ENCODE measurements at places on chromosomes 2 and 18.

DNA sequence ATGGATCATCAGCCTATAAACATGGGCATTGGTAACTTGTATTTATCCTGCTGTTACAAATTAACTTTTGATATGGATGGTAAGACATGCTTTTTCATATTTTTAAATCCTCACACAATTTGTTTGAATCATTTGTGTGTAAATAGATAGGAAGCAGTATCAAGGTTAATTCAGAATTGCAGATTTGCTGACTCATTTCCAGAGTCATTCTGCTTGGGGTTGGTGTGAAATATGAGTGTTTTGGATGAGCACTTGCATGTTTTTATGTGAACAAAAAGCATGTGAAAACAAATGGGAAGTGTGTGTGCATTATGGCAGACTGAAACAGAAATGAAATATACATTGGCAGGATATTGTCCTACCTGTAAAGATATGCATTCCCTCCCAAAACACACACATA, 11.8 kb downstream of the CCDC85A start:
- DNase-seq, result peak; percentile 44

DNA sequence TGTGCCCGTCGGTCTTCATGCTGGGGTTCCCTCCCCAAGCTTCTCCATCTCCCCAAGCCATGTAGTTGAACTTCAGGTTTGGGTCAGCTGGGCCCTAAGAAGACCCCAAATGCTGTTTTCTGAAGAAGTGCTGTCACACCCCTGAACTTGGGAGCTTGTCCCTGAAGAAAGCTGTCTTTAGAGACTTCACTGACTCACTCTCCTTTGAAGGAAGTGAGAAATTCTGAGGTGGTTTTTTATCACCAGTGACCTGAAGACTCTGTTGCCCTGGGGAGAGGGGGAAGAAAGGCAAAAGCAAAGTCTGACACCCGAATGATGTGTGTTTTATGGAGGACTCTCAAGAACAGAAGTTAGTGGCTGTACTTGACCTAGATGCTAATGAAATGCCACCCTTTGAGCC, 83.6 kb upstream of the BCL2L11 start:
- no peak for DNase-seq

- peak; percentile 91 for DNase-seq
Measured at GRCh38 chr2:201697899-201698298, 545 bp downstream of the MPP4 start.

- no peak for DNase-seq
Measured at GRCh38 chr18:9884532-9885140, 1.1 kb upstream of the TXNDC2 start.

DNA sequence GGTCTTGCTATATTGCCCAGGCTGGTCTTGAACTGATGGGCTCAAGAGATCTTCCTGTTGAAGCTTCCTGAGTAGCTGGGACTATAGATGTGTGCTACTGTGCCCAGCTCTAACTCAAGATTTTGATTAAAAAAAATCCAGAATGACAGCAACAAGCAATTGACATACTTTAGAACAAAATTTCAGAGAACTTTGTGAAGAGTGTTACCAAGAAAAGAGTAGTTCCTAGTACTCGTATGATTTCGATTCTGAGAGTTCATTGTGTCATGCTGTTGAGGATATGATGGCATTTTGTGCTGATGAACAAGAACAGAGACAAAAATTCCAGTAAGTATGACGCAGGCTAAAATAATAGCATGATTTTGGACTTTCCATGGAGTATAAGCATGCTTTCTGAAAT, 90.2 kb upstream of the TWSG1 start:
- DNase-seq, result no peak

DNA sequence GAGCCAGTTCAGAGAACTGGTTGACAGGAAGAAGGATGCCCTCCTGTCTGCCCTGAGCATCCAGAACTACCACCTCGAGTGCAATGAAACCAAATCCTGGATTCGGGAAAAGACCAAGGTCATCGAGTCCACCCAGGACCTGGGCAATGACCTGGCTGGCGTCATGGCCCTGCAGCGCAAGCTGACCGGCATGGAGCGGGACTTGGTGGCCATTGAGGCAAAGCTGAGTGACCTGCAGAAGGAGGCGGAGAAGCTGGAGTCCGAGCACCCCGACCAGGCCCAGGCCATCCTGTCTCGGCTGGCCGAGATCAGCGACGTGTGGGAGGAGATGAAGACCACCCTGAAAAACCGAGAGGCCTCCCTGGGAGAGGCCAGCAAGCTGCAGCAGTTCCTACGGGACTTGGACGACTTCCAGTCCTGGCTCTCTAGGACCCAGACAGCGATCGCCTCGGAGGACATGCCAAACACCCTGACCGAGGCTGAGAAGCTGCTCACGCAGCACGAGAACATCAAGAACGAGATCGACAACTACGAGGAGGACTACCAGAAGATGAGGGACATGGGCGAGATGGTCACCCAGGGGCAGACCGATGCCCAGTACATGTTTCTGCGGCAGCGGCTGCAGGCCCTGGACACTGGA, 92.5 kb upstream of the EML6 start:
- no peak for DNase-seq

- DNase-seq, result no peak
Measured at GRCh38 chr2:165275932-165276331, 36.7 kb downstream of the SCN2A start.

DNA sequence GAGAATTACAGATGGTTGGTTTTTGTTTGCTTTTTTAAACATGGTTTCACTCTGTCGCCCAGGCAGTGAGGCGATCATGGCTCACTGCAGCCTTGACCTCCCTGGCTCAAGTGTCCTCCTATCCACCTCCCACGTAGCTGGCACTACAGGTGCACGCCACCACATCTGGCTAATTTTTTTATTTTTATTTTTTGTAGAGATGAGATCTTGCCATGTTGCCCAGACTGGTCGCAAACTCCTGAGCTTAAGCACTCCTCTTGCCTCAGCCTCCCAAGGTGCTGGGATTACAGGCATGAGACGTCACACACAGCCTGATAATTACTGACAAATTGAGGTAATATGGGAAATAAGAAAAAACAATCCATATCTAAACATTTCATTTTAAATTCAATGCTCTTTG, 110.5 kb upstream of the ZSWIM2 start:
- no peak for DNase-seq

DNA sequence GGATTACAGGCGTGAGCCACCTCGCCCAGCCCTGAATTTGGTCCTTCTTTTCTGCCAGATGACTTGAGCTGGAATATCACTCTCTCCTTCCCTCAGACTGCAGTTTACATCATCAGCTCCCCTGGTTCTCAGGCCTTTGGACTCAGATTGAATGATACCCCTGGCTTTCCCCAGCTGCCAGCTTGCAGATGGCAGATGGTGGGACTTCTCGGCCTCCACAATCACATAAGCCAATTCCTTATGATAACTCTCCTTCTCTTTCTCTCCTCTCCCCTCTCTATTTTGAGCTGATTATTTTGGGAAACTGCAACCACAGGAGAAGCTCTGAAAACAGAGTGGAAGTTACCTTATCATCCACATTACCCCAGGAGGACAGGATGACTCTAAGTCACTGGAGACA, 33.4 kb upstream of the ATP8B1 start:
- no peak for DNase-seq
